Activated CD8-positive, alpha-beta memory T cell treated with anti-CD3 and anti-CD28 coated beads, Interleukin-2, amount 10 ng/mL, durations not matched to agents 7 days and 5 days (primary cell): ENCODE measurements at places on chromosomes 7 and 10. TPM values are rescaled to one million over a fixed set of nuclear protein-coding genes. Genes with fewer than 3 reads are reported as not detected.

CD36 gene
- not detected for total RNA-seq

FFAR4 gene
- total RNA-seq = not detected

C10orf105 gene
- total RNA-seq = 0.26 TPM

CPA2 gene
- total RNA-seq = not detected

AGAP9 gene
- total RNA-seq = 1.8 TPM

GNAT3 gene
- total RNA-seq = not detected

OR6V1 gene
- not detected for total RNA-seq

GPRIN2 gene
- total RNA-seq = not detected

DNAJC9 gene
- total RNA-seq = 65.1 TPM

GJD4 gene
- total RNA-seq = not detected

OR2A42 gene
- total RNA-seq = not detected

SLC26A5 gene
- not detected for total RNA-seq

GLI3 gene
- total RNA-seq = 0.26 TPM

DNA sequence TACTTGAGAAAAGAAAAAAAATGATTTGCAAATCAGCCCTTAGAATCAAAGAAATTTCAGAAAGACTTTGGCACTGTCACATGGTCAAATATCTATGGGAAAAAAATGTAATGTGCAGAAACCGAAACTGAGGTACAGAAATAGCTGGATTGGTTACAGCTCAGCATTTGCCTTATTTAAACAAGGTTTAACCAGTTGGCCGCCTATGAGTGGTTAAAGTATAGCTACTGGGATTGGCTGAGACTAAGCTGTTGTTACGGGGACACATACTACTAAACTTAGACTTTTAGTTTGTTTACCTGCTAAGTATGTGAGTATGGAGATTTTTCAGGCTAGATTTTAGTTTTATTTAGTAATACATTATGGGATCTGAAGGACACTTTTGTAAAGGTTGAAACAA, 38.6 kb downstream of the SFTPD start:
- H3K27me3 ChIP-seq = peaks cover 49% of the 10 kb centered on the region
- no peak overlapping the region for H3K4me3 ChIP-seq
- no peak for DNase-seq
- H3K4me1 ChIP-seq = peaks cover 2% of the 10 kb centered on the region
- H3K27ac ChIP-seq = no peak overlapping the region

GRCh38 chr7:124113045-124113444, 80.2 kb upstream of the TMEM229A start:
- no peaks in the 10 kb centered on the region for H3K27me3 ChIP-seq
- no peak overlapping the region for H3K4me3 ChIP-seq
- no peak for DNase-seq

DNA sequence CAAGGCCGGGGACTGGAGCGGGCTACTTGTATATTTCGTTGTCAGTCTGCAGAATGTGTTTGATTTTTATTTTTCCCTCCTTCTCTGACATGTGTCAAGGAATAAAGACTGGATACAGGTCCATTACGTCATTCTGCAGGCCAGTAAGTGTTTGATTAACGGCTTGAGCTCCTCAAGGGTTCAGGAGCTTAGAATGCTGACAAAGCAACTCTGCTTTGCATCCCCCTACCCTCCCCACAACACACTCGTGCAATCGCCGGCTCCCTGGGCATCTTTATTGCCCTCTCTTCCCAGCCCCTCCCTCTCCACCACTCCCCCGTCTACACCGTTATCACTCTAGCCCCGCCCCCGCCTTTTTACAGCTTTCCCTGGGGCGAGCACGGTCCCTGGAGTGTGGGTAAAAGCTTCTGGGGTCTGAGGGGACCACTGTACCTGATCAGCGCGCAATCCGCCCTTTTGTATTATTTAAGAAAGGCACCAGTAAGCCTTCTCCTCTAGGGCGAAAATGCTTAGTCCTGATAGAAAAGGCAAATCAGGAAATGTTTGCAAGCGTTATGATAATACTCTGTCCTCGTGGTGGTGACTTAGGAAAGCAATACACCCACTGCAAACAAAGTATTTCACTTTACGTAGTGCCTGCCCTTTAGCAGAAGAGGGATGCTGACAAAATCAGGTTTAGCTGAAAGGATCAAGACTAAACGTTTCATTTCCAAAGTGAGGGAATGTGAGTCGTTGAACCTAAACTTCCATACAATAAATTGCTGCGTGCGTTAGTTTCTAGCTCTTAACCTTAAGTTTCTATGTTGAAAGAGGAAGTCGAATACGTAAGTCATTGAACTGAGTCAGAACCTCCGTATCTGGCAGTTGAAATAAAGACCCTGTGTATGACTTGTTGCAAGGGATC, 1.4 kb upstream of the CREB5 start:
- H3K27ac ChIP-seq = no peak overlapping the region
- peaks cover 69% of the 10 kb centered on the region for H3K27me3 ChIP-seq
- H3K4me3 ChIP-seq = no peak overlapping the region

DNA sequence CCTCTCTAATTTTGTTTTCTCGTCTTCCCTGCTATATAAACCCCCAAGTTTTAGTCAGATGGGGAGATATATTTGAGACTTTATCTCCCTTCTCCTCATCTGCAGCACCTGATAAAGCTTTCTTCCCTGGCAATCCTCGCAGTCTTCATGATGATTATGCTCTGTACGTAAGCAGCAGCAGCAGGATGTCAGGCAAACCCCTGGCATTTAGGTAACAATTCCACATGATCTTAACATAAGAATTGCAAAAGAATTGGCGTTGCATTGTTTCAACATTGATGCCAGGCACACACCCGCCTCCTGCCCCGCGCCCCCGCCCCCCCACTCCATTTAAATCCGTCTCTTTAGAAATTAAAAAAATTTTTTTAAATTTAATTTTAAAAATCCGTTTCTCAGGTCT, 6.1 kb downstream of the PKD1L1 start:
- peaks cover 25% of the 10 kb centered on the region for H3K4me1 ChIP-seq
- H3K27me3 ChIP-seq = no peaks in the 10 kb centered on the region
- no peak for DNase-seq
- H3K4me3 ChIP-seq = no peak overlapping the region

GRCh38 chr10:91908337-91909116, 759 bp downstream of the FGFBP3 start:
- peaks cover 30% of the 10 kb centered on the region for H3K4me1 ChIP-seq
- DNase-seq = peak; percentile 84
- peaks cover 10% of the 10 kb centered on the region for H3K27me3 ChIP-seq
- peaks cover 12% of the 10 kb centered on the region for H3K36me3 ChIP-seq
- H3K4me3 ChIP-seq = peak overlapping the region; percentile 84
- H3K27ac ChIP-seq = peak overlapping the region; percentile 81

DNA sequence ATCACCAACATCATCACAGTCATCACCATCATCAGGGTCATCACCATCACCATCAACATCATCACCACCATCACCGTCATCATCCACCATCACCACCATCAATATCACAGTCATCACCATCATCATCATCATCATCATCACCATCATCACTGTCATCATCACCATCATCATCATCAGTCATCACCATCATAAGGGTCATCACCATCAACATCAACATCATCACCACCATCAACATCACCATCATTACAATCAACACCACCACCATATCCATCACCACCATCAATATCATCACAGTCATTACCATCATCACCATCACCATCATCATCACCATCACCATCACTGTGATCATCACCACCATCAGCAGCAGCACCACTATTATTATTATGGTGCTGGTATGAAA, 218.9 kb downstream of the TNS3 start:
- H3K27me3 ChIP-seq = no peaks in the 10 kb centered on the region
- no peaks in the 10 kb centered on the region for H3K36me3 ChIP-seq
- H3K4me3 ChIP-seq = no peak overlapping the region
- no peak for DNase-seq
- H3K4me1 ChIP-seq = peaks cover 2% of the 10 kb centered on the region

- no peak overlapping the region for H3K27ac ChIP-seq
- no peak for DNase-seq
- no peaks in the 10 kb centered on the region for H3K4me1 ChIP-seq
- H3K4me3 ChIP-seq = no peak overlapping the region
- H3K27me3 ChIP-seq = peaks cover 8% of the 10 kb centered on the region
- no peaks in the 10 kb centered on the region for H3K36me3 ChIP-seq
These were observed 18.5 kb downstream of the HYAL4 start for GRCh38 chr7:123863461-123863860.

DNA sequence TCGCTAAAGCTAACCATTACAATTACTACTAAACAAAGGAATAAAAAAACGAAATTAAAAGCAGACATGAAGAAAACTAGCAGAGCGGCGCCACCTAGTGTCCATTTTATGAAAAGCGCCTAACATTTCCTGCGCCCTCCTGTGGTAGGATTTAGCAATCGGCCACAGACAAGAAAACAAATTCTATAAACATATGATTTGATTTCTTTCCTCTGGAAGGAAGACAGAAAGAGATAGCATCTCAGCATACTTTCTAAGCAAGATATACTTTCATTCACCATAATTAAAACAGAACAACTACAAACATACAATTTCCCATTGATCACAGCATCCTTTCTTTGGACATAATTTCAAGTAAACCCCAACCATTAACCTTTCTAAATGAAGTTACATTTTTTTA, 337.7 kb upstream of the NPVF start:
- H3K4me1 ChIP-seq = peaks cover 1% of the 10 kb centered on the region
- no peak overlapping the region for H3K27ac ChIP-seq
- H3K27me3 ChIP-seq = peaks cover 8% of the 10 kb centered on the region
- H3K4me3 ChIP-seq = no peak overlapping the region
- no peaks in the 10 kb centered on the region for H3K36me3 ChIP-seq
- peak; percentile 68 for DNase-seq

- H3K4me1 ChIP-seq = peaks cover 14% of the 10 kb centered on the region
- DNase-seq = no peak
- H3K27me3 ChIP-seq = no peaks in the 10 kb centered on the region
These were observed 23.8 kb upstream of the AHR start for GRCh38 chr7:17274551-17275245.

GRCh38 chr10:105149371-105149891, 508.3 kb downstream of the SORCS3 start:
- H3K36me3 ChIP-seq = no peaks in the 10 kb centered on the region
- no peaks in the 10 kb centered on the region for H3K4me1 ChIP-seq
- H3K27me3 ChIP-seq = no peaks in the 10 kb centered on the region

DNA sequence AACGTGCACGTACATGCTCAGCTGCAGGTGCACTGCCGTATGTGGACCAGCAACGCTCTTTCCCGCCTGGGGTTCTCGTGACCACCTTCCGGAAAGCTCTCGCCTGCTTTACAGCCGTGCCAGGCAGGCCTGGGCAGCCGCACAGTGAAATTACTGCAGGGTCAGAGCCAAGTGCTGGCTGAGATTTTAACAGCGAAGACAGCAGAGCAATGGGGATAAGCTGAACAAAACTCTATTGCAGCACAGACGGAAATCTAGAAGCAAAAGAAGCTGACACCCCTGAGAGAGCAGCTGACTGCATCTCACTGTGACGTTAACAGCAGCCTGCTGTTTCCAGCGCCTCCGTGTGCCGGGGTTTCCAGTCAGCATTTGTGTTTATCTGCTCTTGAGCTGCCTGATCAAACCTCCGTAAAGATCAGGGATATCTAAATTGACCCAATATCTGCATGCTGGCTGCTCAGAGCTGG, 179.0 kb downstream of the DIP2C start:
- H3K4me3 ChIP-seq = no peak overlapping the region
- peaks cover 15% of the 10 kb centered on the region for H3K27me3 ChIP-seq
- no peak overlapping the region for H3K27ac ChIP-seq
- DNase-seq = no peak

- H3K27me3 ChIP-seq = no peaks in the 10 kb centered on the region
- no peak overlapping the region for H3K27ac ChIP-seq
- DNase-seq = peak; percentile 25
- H3K4me3 ChIP-seq = no peak overlapping the region
- no peaks in the 10 kb centered on the region for H3K36me3 ChIP-seq
- H3K4me1 ChIP-seq = no peaks in the 10 kb centered on the region
These were observed 248.0 kb upstream of the TCERG1L start for GRCh38 chr10:131559450-131559911.

DNA sequence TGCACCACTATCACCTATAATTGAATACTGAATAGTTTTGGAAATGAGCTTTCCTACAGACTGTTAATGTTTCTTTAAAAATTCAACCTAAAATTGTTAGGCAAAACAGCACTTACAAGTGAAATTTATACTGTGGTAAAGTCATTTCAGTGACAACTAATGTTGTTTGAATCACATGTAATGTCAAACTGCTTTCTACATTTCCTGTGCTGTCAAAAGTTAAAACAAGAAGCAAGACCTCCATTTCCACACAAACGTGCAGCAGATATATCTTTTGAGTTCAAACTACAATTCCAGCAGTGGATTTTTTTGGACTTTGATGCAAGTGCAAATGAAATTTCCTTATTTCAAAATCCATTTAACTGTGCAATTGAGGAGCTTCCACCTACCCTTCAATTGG, 199.8 kb downstream of the RNLS start:
- peaks cover 22% of the 10 kb centered on the region for H3K4me1 ChIP-seq
- DNase-seq = no peak
- H3K36me3 ChIP-seq = peaks cover 36% of the 10 kb centered on the region

DNA sequence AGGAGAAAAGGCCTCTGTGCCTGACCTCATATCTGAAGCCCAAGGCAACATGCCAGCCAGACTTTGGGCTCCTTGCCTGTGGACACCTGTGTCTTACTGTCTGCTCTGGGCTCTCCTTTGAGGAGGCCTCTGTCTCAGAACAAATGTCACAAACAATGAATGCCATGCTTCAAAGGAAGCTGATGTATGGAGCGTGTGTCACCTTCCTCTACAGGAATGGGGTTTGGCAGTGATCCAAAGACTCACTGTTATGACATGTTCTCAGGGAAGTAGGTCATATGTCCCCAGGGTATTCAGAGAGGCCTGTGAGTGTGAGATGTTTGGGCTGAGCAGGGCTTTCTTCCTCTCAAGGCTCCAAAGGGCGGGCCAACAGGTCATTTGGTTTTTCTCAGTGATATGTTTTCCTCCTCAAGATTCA, 38.4 kb downstream of the PTPRE start:
- peaks cover 9% of the 10 kb centered on the region for H3K4me1 ChIP-seq
- H3K36me3 ChIP-seq = no peaks in the 10 kb centered on the region
- H3K4me3 ChIP-seq = no peak overlapping the region
- H3K27ac ChIP-seq = no peak overlapping the region
- H3K27me3 ChIP-seq = peaks cover 13% of the 10 kb centered on the region

DNA sequence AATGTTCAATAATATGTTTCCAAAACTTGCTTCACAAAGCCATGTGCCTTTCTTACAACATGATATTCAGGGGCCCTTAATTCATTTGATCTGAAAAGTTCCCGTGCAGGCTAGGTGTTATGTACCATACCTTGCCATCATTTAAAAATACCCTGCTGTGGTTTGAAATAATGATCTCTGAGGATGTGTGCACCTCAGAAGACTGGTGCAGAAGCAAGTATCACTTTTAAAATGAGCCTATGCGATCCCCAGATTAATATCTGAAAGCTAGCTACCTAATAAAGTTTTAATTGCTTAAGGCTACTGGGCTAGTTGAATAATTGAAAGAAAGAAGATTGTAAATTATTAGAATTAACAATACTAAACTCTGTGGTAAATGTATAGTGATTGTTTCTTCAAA, 262.4 kb downstream of the CDK14 start:
- no peaks in the 10 kb centered on the region for H3K36me3 ChIP-seq
- H3K4me3 ChIP-seq = no peak overlapping the region
- no peaks in the 10 kb centered on the region for H3K4me1 ChIP-seq
- no peak overlapping the region for H3K27ac ChIP-seq
